Adrenal gland (tissue), 19 donors: ENCODE measurements at places on chromosomes 7 and 10. TPM values are rescaled to one million over a fixed set of nuclear protein-coding genes. Genes with fewer than 3 reads are reported as not detected.

The ZNF680 gene
- 17.5 TPM for total RNA-seq

The CYP3A4 gene
- total RNA-seq = 30.6 TPM

The WIPF3 gene
- total RNA-seq = 4.7 TPM

The DNMBP gene
- total RNA-seq = 16.0 TPM

The MYO1G gene
- 7.3 TPM for total RNA-seq
